Activated naive CD4-positive, alpha-beta T cell treated with anti-CD3 and anti-CD28 coated beads, Interleukin-2, amount 10 ng/mL, durations not matched to agents 7 days and 5 days (primary cell): ENCODE measurements at places on chromosomes 7 and 10.
A peak's percentile ranks its signal among the peaks of the same experiment; 100 is the strongest.

GRCh38 chr10:126250045-126250444 lies 138.2 kb downstream of the ADAM12 start:
- DNase-seq: no peak

- DNase-seq: peak; percentile 58
Observed at GRCh38 chr7:36487756-36488336, 98.2 kb downstream of the ANLN start.

GRCh38 chr10:132457328-132458070 lies 60.5 kb downstream of the PWWP2B start:
- peak; percentile 51 for DNase-seq

- no peak for DNase-seq
Observed at GRCh38 chr7:131293018-131293417, 34.7 kb upstream of the MKLN1 start.

DNA sequence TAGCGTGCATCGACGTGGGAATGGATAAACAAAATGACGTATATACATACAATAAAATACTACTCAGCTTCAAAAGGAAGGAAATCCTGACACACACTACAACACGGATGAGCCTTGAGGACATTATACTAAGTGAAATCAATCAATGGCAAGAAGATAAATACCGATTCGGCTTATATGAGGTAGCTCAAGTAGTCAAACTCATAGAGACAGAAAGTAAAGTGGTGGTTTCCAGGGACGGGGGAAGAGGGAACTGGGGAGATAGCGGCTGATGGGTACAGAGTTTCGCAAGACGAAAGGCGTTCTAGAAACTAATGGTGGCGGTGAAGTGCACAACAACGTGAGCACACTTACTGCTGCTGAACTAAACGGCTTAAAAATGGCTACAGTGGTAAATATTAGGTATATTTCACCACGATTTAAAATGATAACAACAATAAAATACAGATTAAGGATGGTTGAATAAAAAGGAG lies 516.7 kb downstream of the PARD3 start:
- no peak for DNase-seq

DNA sequence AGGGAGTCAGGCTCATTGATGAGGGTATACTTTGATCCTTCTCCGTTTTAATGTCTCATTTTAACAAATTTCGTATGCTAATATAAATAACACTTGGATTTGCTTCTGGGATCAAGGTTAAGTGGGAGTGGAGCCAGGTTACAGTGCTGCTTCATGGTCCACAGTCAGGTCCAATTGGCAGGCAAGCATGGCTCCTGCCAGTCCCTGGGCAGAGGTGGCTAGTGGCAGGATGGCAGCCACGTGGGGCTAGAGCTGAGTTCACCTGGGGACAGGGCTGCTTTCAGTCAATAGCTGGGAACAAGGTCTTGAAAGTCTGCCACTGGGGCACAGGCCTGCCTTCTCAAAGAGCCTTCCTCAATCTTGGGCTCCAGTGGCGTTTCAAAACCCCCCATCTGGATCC lies 16.0 kb upstream of the VWA2 start:
- no peak for DNase-seq

- no peak for DNase-seq
Observed at GRCh38 chr7:112257073-112257472, 50.6 kb downstream of the ZNF277 start.

GRCh38 chr7:130361681-130362080 lies 17.1 kb downstream of the CPA5 start:
- DNase-seq: no peak

- DNase-seq: no peak
Observed at GRCh38 chr10:51260376-51260775, 186.1 kb downstream of the PRKG1 start.

DNA sequence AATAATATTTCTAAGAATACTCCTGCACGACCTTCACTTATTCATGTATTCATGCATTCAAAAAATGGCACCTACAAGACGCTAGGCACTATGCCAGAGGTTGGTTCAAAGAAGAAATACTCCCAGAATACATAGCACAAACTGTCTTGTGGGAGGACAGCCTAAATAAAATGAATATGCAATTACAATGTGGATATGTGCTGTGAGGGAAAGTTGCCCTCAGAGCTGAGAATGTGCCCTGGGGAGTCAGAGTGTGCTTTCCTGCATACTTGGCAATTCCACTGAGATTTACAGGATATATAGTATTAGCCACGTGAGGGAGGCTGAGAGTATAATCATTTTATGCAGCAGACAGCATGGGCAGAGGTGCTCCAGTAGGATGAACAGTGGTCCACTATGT lies 872.9 kb downstream of the GRID1 start:
- no peak for DNase-seq

- no peak for DNase-seq
Observed at GRCh38 chr10:101055411-101055810, 6.4 kb upstream of the KAZALD1 start.

- no peak for DNase-seq
Observed at GRCh38 chr7:108805808-108806397, 236.2 kb downstream of the DNAJB9 start.

DNA sequence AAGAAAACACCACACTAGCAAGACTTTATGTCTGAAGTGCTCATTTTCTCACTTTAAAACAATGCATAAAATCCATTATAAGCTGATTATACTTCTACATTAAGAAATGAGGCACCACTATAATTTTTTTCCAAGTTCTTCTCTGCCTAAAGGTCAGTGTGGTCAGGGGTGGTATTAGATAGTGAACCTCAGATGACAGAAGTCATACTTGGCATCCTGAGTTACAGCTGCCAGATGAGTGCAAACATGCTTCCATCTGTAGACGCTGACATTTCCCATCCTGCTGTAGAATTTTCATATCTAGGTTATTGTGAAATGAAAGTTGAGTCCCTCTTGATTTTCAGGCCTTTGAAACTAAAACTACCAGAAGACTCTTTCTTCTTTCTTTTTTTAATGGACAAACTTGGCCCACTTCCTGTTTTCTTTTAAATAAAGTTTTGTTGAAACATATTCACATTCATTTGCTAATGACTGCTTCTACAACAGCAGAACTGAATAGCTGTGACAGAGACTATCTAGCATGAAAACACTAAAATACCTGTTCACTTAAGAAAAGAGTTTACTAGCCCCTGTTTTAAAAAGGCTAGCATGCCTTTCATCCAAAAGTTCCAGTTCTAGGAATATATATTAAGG lies 900.8 kb downstream of the XPNPEP1 start:
- no peak for DNase-seq

DNA sequence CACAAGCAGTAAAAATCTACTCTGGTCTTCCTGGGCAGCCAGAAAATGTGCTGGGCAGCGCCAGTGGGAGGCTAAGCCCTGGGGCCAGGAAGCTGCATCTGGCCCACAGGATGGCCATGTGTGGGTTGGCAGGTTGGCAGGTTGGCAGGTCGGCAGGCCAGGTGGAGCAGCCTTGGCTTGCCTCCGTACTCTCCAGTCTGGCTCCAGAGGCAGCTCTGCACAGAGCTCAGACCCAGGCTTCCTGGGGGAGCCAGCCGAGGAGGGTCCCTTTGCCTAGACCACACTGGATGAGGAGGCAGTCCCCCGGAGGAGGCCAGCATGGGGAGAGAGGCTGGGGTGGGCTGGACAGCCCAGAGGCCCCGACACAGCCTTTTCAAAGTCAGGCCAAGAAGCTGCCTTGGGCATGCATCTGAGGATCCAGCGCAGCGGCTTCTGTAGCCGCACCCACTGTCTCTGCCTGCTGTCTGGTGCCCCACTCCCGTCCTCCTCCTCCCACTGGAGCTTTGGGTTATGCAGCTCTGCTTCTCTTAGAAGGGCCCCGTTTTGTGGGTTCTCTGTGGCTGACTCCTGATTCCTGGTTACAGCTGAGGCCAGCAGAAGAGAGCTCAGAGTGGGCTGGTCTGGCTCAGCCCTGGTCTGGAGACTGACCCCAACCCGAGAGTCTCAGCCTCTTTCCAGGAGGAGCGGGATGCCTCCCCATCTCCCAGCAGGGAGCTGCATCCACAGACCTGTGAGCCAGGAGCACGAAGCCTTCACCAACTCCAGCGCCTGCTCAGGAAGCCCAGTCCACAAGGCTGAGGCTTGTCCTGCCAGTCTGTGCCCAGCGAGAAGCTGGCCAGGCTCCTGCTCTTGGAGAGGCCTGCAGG lies 44.6 kb downstream of the CFAP46 start:
- peak; percentile 11 for DNase-seq

DNA sequence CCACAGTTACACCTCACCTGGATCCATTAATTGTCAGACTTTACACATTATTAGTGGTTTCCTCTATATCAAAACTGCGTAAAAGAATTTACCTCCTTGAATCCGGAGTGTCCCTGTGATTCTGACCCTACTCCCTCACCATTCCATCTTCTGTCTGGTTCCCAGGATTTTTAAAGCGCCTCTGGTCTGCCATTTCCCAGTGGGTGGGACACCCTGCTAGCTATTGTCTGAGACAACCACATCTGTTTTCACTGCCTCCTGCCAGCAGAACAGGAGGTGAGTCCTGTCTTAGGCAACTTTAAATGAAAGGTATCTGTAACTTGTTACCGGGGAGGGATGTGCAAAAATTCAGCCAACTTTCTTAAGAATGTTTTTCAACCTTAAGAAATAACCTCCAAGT lies 2.3 kb downstream of the MACROH2A2 start:
- DNase-seq: no peak

DNA sequence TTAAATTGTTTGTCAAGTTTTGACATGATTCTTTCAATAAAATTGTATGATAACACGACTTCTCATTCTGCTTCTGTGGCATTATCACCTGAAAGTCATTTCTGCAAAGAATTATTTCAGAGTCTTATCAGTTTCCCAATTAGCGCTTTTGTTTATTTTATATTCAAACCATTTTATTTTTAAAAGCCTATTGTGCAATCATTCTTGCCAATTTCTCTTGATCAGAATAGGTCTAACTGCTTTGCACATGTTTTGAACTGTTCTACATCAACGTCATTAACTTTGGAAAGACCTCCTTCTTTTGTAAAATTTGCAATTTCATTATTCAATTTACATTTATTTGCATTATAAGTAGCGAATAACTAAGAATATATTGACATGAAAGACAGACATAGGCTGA lies 758.1 kb downstream of the CNTNAP2 start:
- no peak for DNase-seq

GRCh38 chr7:135710417-135711138 lies 17.4 kb downstream of the SLC13A4 start:
- DNase-seq: peak; percentile 23

- no peak for DNase-seq
Observed at GRCh38 chr10:17609523-17610079, 7.6 kb downstream of the HACD1 start.

DNA sequence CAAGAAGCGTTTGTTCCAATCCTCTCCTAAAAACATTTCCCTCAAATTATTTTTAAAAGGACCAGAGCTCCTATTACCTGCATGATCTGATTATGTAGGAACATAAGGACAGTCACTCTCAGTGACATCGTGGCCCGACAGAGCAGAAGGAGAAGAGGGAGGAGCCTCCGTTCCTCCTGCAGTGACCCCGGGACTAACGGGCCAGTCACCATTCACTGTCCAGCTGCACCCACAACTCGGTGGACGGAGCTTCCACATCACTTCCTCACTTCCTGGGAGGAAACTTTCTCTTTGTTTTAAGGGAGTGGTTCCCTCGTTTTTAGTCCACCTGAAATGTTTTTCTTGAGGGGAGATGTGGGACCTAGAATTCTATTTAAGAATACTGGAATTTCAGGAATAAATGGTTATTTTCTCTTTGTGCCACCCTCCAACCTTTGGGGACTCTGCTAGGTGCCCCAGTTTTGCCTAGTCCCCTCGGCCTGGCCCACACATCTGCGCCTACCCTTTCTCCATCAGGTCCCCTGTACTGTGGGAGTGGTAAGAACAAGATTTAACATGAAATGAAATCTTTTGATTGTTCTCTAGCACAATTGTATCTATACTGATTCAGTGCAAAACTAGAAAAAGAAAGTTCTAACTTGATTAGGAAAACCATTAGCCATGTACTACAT lies 173.5 kb upstream of the RNF32 start:
- no peak for DNase-seq

DNA sequence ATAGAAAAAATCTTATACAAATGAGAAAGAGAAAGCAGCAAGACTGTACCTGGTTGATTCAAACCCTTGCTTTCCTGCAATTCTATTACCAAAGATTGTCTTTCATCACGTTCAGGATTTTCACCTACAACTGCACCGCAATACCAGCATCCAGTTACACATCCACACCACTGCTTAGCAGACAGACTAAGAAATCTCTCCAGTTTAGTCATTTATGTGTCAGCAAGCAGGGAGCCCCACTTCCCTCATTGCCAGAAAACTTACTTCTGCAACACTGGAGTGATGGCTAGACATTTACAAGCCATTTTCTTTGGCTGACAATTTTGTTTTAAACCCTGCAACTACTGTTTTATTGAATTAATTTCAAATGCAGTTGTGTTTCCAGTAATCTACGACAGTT lies 359.6 kb upstream of the MEOX2 start:
- no peak for DNase-seq

- DNase-seq: no peak
Observed at GRCh38 chr7:140982508-140982907, 32.2 kb downstream of the MRPS33 start.

DNA sequence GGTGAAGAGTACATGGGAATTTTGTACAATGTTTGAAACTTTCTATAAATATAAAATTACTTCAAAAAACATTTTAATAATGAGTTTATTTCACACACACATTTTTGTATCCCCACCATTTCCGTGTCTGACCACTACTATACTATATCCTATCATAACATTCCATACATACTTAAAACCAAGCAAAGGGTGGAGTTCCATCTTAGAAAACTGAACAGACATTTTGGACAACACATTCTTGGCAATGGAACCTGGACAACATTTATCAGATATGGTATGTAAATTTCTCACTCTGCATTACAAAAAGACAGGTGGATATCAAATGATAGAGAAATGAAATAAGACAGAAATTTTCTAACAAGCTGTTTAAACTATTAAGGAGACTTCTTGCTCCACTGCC lies 168.9 kb downstream of the TWIST1 start:
- no peak for DNase-seq

GRCh38 chr10:78292250-78292981 lies 258.8 kb downstream of the RPS24 start:
- no peak for DNase-seq

- no peak for DNase-seq
Observed at GRCh38 chr10:74932648-74933047, 106.2 kb downstream of the KAT6B start.

DNA sequence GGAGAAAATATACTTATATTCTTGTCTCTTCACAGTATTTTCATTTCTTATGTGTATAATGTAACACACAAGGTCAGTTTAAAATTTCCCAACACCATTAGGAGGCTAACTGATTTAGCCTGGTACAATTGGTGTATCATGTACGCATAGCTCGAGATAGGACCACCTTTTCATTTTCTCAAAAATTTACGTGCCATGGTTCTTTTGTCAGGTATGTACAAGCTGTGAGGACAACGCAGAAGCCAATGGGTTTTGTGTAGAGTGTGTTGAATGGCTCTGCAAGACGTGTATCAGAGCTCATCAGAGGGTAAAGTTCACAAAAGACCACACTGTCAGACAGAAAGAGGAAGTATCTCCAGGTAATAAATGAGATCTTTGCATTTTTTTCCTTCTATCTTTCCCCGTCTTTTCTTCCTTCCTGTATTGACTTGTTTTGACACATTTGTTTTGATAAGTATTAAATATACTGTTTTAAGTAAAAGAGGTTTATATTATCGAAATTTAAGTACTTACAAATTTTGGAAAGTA lies 55.0 kb downstream of the TRIM24 start:
- DNase-seq: no peak
